ENCODE measurements at places on chromosomes 16 and 17. TPM values are rescaled to one million over a fixed set of nuclear protein-coding genes. Genes with fewer than 3 reads are reported as not detected.
A peak's percentile ranks its signal among the peaks of the same experiment; 100 is the strongest.

DNA sequence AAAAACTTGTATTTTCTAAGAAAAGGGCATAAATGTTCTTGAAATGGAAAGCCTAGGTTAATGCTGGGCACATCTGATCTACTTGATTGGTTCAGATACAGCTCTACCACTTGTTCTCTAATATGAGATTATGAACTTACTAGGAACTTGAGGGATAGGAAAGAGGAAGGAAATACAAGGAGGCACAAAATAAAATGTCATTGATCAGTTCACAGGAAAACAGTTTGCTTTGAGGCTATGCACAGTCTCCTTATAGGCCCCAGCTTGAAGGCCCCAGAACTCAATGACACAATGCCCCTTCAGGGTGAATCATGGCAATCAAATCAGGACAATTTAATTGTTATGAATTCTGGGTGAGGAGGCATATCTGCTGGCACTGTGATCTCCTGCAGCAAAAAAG lies 27.1 kb downstream of the NXPH3 start:
- no peak for DNase-seq

ZNF207 gene
- total RNA-seq: 221 TPM

TSPAN10 gene
- total RNA-seq: 6.8 TPM

USP10 gene
- total RNA-seq: 76.5 TPM

DNA sequence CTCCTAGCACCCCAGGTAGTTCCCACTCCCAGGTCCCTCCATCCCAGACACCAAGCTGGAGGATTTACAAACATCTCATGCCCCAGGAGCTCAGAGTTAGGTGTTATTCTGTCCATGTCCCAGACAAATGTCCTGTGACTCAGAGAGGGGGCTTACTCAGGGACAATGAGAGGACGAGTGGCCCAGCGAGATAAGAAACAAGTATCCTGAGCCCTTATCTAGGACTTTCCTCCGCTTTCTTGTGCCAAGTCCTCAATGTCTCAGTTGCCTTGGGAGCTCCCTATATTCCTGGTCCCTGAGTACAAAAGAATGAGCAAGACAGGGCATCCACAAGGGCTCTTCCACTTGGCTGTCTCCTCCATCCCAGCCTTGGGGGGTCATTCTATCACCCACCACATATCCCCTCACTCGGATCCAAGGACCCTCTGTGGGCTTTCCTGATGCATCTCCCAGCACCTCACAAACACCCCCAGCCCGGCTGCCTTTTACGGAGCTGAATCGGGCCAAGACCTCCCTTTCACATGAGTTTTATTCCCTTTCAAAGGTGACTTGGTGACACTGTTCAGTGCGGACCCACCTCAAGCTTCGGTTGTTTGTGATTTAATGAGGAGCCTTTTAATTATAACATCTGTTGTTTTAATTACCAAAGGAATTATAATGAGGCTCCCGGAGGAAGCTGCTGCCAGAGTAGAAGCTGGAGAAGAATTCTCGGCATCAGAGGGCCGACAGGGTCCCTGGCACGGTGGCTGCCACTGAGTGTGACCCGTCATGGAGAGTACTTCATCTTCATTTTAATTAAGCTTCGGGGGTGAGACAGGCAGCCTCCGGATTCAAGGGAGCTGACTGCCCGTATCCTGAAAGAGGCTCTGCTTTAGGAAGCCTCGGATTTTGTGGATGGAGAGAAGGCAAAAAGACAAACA lies 121.5 kb downstream of the WSCD1 start:
- no peak for DNase-seq

LRRC37A2 gene
- total RNA-seq: 3.4 TPM

CBX4 gene
- total RNA-seq: 20.5 TPM

DNA sequence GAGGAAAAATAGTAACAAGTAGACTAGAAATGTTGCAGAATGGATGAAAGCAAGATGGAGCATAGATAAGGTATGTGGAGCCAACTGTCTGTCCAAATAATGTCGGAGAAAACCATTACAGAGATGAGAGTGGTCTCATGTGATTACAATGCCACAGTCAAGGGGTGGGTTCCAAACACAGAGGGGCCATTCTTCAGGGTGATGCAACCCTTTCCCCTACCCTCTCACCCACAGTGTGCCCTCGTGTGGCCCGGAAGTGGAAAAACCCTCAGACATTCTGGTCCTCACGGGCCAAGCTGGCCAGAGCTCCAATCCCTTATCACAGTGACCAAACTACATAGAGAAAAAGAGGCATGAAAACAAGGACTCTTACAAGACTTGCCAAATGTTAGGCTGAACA lies 17.7 kb upstream of the HS3ST3A1 start:
- DNase-seq: no peak

GRCh38 chr16:53964145-53964790 lies 260.3 kb downstream of the FTO start:
- DNase-seq: no peak

GRCh38 chr16:21116148-21116693 lies 34.4 kb downstream of the DNAH3 start:
- no peak for DNase-seq

DNA sequence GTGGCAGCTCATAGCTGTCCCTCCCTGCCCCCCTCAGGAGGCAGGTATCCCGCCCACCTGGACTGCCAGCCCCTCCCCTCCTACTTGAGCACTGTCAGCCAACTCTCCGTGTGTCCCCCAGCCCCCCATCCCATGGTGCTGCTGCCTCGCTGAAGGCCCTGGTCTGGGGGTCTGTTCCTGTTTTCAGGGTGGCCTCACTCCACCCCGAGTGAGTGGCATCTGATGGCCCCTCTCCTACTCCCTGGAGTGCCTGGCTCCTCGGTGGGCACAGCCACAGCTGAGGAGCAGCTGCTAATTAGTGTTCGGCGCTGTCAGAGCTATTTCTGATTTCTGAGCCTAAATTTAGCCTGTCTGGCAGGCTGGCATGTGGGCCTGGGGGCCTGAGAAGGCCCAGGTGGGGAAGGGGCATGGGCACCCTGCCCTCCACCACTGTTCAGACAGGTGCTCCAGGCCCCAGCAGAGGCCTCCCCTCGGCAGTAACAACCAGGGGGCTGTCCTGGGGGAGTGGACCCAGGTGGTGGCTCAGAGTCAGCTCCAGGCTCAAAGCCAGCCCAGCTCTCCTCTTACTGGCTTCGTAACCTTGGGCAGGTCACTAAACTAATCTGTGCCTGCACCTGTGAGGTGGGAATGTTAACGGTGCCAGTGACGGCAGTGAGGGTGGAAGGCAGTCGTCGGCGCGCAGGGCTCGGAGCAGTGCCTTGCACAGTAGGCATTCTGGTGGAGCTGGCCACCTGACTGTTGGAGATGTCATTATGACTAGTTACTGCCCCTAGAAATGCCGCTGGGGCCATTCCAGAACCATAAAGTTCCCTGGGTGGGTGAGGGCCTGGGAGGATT lies 6.5 kb downstream of the FMNL1 start:
- DNase-seq: peak; percentile 81

TNP2 gene
- total RNA-seq: not detected

GRCh38 chr16:11042191-11042590 lies 97.8 kb downstream of the CLEC16A start:
- no peak for DNase-seq

RHBDL1 gene
- total RNA-seq: 2.8 TPM

DHX58 gene
- total RNA-seq: 10.0 TPM

CCL5 gene
- total RNA-seq: not detected

GRCh38 chr17:69300222-69300621 lies 26.7 kb downstream of the ABCA5 start:
- no peak for DNase-seq

- no peak for DNase-seq
Observed at GRCh38 chr16:46894036-46894672, 10.0 kb downstream of the GPT2 start.

GRCh38 chr17:1108765-1109605 lies 70.8 kb downstream of the ABR start:
- peak; percentile 28 for DNase-seq

TP53TG3F gene
- total RNA-seq: not detected

- no peak for DNase-seq
Observed at GRCh38 chr16:7765079-7765550, 432.5 kb downstream of the RBFOX1 start.

GPR139 gene
- not detected for total RNA-seq
